ENCODE measurements at places on chromosomes 12 and 14.

- peak; percentile 13 for DNase-seq
Observed at GRCh38 chr12:10722905-10723746, at the start of gene YBX3. Gene YBX3, minus strand, starts transcription at chr12:10723323. Its CDS starts 212 bp downstream, at chr12:10723111.

GRCh38 chr12:108567406-108568337 lies 5.3 kb downstream of the ISCU start:
- no peak for DNase-seq

DNA sequence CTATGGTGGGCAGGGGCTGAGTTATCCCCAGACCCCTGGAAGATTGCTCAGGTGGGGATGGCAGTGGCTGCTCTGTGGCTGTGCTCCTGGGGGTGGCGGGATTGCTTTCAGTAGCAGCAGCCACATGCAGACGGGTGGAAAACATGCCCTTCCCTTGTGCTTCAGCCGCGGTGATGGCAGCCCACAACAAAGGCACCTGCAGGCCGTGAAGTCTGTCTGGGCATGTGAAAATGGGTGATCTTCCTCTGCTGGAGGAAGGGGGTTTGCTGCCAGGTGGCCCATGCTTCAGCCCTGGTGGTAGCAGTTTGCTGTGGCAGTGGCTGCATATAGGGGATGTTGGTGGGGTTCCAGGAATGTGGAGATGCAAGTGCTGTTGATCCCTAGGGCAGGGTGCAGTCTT lies 326.2 kb upstream of the RGS6 start:
- DNase-seq: no peak

GRCh38 chr12:2138871-2139308 lies 86.1 kb downstream of the CACNA1C start:
- DNase-seq: no peak

DNA sequence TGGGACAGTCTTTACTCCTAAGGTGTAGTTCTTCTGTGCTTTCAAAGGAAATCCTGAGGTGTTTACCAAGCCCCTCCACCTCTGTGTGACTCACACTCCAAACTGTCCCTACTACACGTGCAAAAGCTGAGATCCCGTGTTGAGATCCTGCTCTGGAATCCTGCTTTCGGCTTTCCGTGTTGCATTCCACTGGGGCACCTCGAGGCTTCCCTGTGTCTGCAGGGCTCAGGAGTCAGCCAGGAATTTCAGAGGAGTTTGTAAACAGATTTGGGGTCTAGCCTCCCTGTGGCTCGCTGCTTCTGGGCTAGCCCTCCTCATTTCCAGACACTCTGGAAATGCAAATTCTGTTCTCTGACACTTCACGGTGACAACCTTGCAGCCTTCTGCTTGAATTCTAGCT lies 48.4 kb downstream of the CACNA2D4 start:
- DNase-seq: no peak

DNA sequence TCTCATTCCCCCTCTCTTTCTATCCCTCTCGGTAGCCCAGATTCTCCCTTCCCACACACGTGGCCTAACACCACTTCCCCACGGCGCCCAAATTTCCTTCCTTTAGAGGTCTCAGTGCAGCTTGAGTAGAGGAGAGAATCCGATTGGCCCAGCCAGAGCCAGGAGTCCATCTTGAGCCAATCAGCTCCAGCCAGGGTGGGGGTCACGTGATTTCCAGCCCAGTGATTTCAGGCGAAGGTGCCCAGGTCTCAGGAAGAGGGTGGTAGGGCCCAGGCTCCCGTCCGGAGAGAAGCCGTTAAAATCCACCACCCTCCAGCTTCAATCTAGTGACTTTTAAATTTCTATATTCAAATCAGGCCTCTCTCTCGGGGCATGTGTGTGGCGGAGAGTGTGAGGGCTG lies 45.2 kb upstream of the MYL2 start:
- DNase-seq: no peak

- no peak for DNase-seq
Observed at GRCh38 chr12:66047411-66048021, 83.0 kb downstream of the LLPH start.

DNA sequence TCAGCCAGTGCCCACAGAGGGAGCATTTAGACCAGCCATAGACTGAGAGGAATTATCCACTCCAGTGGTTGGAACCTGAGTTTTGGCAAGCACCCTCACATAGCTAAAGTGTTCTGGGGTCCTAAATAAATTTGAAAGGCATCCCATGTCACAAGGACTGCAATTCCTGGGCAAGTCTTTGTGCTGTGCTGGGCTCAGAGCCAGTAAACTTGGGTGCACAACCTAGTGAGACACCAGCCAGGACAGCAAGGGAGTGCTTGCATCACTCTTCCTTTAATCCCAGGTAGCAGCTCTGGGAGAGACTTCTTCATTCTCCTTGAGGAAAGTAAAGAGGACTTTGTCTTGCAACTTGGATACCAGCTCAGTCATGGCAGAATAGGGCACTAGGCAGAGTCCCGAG lies 142.0 kb upstream of the FSCB start:
- DNase-seq: no peak

- no peak for DNase-seq
Observed at GRCh38 chr12:82325540-82326336, 32.4 kb downstream of the CCDC59 start.

DNA sequence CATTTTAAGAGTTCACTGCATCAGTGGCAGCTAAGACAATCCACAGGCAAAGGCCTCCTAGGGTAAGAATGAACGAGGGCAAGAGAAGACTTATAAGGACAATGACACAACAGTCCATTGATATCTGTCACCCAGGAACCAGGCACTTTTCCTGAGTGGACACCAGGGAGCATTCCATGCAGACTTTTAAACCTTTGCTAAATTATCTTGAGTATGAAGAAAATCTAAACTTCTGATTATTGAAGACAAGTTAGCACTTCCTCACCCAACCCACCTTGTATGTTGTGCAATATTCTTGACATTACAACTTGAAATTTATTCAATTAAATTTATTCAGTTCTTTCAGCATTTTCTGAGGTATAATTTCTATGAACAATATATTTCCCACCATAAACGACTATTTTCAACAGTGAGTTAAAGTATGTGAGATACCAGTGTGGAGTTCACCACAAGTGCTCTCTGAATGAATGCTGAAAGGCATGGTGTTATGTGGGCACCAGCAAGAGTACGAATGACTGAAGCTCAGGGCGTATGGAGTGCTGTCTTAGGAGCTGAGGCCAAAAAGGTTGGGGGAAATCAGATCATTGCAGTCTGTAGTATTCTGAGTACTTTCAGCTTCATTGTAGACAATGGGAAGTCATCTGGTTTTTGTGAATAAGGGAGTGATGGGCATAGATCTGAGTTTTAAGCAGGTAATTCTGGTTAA lies 124.3 kb upstream of the LMNTD1 start:
- DNase-seq: no peak

DNA sequence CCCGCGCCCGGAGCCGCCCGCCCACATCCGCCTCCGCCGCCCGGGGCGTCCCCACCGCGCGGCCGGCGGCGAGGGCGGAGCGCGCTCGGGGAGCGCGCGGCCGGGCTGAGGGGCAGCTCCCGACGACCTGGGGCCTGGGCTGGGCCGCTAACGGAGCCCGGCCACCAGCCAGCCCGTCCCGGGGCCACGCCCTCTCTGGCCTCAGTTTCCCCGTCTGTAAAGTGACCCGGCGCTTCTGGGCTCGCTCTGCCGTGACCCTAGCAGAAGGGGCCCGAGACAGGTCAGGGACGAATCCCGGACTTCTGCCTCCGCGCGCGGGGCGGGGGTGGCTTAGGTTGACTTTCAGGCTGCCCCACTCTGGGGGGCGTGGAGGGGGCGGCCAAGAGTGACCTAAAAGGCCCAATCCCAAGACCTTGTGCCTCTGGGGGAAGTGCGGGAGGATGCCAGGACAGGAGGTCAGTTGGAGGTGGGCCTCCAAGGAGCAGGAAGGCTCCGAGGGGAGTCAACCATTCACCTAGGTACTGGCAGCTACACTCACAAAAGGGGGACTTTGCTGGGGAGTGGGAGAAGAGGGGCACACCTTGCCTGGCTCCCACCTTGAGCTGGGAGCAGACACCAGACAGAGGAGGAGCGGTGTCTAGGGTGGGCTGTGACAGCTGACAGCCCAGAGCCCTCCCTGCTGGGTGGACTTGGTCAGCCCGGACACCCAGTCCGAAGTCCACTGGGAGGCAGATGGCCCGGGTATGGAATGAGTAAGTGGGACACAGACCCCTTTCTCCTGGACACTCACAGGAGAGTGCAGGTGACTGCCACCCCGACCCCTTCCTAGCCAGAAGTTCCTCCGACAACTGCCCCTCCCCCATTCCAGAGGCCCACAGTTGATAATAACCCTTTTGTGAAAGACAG lies 486 bp upstream of the AKT1 start:
- peak; percentile 46 for DNase-seq

- no peak for DNase-seq
Observed at GRCh38 chr14:50820786-50821509, 10.0 kb downstream of the NIN start.

GRCh38 chr12:49636574-49636973 lies 13.2 kb downstream of the PRPF40B start:
- no peak for DNase-seq

- DNase-seq: no peak
Observed at GRCh38 chr12:75641031-75641780, 129.8 kb upstream of the KRR1 start.

DNA sequence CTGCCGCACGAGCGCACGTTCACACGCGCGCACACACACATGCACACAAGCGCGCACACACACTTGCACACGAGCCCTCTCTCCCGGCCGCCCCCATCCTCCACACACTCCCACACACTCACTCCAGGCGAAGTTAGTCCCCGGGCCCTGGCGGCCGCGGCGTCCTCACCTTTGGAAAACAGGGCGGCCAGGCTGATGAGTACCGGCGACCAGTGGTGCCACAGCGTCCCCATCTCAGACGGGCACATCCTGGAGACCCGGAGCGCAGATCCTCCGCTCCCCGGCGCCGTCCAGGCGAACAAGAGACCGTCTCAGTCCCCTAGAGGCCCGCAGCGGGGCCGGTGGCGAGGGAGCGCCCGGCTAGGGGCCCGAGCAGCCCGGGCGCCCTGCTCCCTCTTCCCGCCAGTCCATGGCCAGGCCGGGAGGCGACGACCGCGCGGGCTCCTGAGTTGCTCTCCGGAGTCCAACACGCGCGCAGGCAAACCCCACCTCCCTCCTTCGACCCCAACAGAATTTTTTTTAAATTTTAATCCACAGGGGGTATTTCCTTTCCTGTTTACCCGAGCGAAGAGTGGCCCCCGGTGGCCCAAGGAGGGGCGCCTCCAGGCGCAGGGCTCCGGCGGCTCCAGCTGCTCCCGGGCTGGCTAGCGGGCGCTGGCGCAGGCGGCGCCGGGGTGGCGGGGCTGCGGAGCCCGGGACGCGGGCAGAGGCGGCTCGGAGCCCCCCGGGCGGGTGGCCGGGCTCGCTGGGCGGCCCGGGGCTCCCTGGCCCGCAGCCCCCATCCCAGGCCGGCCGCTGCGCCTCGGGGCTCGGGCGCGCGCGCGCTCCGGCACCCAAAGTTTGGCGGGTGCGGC lies 506 bp downstream of the TMEM132D start:
- no peak for DNase-seq

DNA sequence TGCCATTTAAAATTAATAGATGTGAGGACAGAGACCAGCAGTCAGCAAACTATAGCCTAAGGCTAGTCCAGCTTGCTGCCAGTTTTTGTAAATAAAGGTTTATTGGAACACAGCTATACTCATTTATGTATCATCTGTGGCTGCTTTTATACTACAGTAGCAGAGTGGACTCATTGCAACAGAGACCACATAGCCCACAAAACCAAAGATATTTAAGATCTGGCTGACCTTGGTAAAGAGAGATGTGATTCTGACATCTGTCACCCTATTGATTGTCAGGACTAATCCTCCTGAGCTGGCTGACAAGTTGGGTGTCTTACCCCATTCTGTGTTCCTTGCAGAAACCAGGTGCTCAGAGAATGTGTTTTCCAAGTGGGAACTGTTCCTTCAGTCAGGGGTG lies 99.9 kb downstream of the BEGAIN start:
- no peak for DNase-seq

GRCh38 chr12:95614390-95614982 lies 63.2 kb upstream of the USP44 start:
- DNase-seq: no peak

DNA sequence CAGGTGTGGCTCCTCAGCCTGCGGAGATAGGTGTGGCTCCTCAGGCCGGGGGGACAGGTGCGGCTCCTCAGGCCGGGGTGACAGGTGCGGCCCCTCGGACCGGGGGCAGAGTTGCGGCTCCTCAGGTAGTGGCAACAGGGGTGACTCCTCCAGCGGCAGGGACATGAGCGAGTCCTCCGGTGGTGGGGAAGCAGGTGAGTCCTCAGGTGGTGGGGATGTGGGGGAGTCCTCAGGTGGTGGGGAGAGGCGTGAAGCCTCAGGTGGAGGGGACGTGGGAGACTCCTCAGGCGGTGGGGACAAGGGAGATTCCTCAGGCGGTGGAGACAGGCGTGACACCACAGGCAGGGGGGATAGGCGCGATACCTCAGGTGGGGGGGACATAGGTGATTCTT lies 9.2 kb downstream of the KMT2D start:
- DNase-seq: no peak

DNA sequence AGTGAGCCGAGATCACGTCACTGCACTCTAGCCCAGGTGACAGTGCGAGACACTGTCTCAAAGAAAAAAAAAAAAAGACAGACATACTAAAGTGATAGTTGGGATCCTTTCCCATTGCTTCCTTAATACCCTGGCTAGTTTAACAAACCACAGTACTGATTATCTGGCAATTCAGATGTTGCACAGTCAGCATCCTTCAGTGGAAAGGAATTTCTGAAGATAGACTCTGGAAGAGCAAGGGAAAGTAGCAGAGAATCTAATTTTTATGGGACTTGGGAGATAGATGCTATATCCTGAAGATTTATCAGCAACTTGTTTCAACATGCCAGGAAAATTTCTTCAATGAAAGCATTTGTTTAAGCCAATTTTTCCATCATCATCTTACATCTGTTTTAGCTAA lies 6.5 kb upstream of the PPFIBP1 start:
- no peak for DNase-seq

- no peak for DNase-seq
Observed at GRCh38 chr14:40525314-40525713, 1081.4 kb upstream of the LRFN5 start.
